Iris pigment epithelial cell (primary cell): ENCODE measurements at places on chromosomes 1 and 21.

DNA sequence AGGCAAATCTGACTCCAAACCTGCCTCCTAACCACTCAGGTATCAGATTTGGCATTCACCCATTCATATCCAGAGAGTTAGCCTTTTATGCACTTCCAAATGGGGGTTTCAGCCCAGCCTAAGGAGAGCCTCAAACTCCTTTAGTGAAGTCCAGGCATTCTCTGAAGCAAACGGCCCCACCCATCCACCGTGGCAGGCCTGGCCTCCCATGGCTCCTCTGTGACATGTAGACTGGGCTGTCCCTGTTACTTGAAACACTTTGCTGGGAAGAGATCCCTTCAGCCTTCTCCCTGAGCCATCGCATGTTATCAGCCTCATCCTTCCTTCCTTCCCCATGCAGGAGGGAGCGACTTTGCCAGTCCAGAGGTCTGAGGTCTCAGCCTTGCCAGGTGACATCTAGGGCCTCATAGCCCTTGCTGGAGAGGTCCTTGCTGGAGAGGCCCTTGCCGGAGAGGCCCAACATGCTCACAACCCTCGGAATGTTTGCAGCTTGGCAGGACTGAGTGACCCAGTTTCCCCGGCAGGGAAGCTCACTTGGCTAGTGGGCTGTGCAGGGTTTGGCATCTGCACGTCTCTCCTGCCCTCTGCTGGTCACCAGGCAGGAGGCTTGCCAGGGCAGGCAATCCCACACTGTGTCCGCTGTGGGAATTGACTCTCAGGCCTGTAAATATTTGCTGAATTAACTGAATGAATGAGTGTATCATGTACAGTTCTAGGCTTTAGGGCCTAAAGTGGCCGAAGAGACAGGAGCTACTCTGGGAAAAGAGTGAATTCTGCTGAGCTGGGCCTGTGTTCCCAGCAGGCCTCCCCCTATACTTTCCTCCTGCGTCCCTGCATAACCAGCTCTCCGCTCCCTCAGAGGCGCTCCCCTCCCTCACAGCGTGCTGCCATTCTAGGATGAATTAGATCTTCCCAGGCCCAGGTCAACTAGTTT lies 26.7 kb upstream of the RBM15 start:
- peak; percentile 80 for DNase-seq

- peak; percentile 81 for DNase-seq
Observed at GRCh38 chr1:211951856-211952255, 83.5 kb downstream of the INTS7 start.

- peak; percentile 25 for DNase-seq
Observed at GRCh38 chr1:154751690-154752089, 118.4 kb downstream of the KCNN3 start.

GRCh38 chr1:178282949-178283367 lies 189.1 kb downstream of the RASAL2 start:
- peak; percentile 90 for DNase-seq

DNA sequence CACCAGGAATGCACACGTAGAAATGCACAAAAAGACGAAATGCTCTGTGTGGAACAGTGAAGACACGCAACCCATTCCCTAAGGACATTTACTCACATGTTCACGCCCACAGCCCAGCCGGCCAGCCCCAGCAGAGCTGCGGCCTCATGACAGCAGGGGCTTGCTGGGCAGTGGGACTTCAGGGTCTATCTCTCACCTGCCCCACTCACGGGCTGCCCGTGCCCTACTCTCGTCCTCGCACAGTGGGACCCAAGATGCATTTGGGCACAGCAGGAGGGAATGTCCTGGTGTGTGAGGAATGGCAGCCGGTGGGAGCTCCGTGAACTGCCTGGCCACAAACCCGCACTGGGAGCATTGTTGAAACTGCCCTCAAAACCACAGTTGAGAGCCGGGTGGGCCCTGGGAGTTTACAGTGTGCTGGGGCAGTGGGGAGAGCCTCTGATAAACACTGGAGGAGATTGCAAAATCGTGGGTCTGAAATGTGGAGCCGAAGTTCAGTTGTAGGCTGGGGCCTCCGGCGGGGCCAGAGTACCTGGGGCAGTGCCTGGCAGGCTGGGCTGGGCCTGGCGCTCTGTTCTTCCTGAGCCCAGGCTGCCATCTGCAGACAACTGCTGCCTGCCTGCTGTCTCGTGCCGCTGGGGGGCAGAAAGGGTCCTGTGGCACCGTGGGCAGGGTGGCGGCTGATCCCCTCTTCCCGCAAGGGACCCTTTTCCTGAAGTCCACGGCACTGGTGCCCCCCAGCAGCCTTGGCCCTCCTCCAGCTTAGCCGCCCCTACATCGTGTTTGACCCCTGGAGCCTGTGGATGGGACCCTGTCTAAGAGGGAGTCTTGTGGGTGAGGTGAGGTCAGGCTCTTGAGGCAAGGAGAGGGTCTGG lies 20.7 kb upstream of the POFUT2 start:
- peak; percentile 94 for DNase-seq

- peak; percentile 45 for DNase-seq
Observed at GRCh38 chr1:206609229-206609991, 2.9 kb downstream of the EIF2D start.

- no peak for DNase-seq
Observed at GRCh38 chr21:45067462-45068285, 6.7 kb upstream of the ADARB1 start.

- DNase-seq = no peak
Observed at GRCh38 chr1:216176970-216177369, 246.3 kb downstream of the USH2A start.
